ENCODE measurements at places on chromosomes 7 and 10.

DNA sequence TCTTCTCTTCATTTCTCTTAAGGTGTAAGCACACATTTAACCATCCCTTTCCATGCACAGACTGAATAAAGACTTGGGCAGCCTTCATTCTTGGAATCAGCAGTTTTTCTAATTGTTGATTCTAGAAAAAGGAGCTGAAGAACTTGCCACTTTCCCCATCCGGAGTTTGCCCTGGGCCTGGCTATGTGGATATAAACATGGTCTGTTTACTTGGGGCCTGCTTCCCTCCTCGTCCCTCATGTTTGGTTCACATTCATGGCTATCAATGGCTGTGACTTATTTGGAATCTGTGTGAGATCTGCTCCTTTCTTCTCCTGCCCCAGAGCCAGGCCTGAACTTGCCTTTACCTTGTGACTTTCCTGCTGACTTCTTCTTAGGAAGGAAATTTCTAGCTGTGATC is 199.3 kb downstream of the LRMDA start:
- DNase-seq, result no peak

- no peak for DNase-seq
Observed at GRCh38 chr7:51121931-51122425, 194.6 kb downstream of the COBL start.

- DNase-seq, result no peak
Observed at GRCh38 chr10:52437205-52437646, 123.1 kb downstream of the DKK1 start.

GRCh38 chr10:48478469-48478868 is 126.4 kb downstream of the ARHGAP22 start:
- no peak for DNase-seq

DNA sequence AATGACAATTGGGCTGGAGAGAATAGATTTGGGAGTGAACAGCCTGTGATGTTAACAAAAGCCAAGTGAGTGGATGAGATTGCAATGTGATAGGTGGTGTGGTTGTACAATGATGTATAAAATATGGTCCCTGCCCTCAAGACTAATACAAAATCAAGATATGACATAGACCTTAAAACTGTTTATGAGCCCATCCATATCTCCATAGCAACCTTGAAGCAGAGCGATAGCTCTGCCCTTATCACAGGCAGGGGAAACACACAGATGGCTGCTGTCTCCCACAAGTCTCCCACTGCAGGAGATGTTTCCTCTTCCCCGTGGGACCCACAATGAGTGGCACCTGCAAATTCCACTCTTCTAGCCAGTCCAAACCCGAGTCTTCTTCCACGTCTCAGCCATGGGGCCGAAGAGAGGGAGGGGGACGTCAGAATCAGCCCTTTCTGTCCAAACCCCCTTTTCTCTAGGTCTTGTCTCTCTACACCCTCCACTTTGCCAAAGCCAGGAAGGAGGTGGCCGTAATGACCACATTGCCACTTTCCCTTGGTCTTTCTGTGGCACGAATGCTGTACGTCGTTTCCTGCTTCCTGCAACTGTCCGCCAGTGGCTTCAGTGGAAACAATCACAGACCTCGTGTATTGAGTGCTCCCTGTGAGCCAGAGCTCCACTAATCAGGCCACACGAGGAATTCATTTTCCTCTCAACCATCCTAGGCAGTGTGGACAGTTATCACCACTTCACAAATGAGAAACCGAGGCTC is 7.5 kb upstream of the TBXAS1 start:
- no peak for DNase-seq

- no peak for DNase-seq
Observed at GRCh38 chr10:34137955-34138354, 677.1 kb downstream of the PARD3 start.

- DNase-seq, result no peak
Observed at GRCh38 chr10:132677473-132678227, 108.3 kb downstream of the NKX6-2 start.
